Activated CD4-positive, alpha-beta memory T cell treated with anti-CD3 and anti-CD28 coated beads, Interleukin-2, amount 10 ng/mL, durations not matched to agents 7 days and 5 days (primary cell): ENCODE measurements at places on chromosomes 3 and 15. TPM values are rescaled to one million over a fixed set of nuclear protein-coding genes. Genes with fewer than 3 reads are reported as not detected.

PLSCR5 gene
- not detected for total RNA-seq

ITIH4 gene
- 16.0 TPM for total RNA-seq

P2RY13 gene
- total RNA-seq = not detected

GRM7 gene
- total RNA-seq = not detected

ATP13A5 gene
- not detected for total RNA-seq

NANOGP8 gene
- not detected for total RNA-seq

TMCO5A gene
- total RNA-seq = not detected

PAK2 gene
- 119 TPM for total RNA-seq

DZIP1L gene
- 0.05 TPM for total RNA-seq

C3orf70 gene
- total RNA-seq = not detected

SLC22A13 gene
- 0.28 TPM for total RNA-seq

TMEM89 gene
- total RNA-seq = not detected

EHHADH gene
- 1.9 TPM for total RNA-seq

STRA6 gene
- not detected for total RNA-seq

ECE2 gene
- total RNA-seq = not detected
